ENCODE measurements at places on chromosomes 3 and 15.

- peak; percentile 25 for DNase-seq
Observed at GRCh38 chr3:112446343-112446742, 52.9 kb downstream of the BTLA start.

DNA sequence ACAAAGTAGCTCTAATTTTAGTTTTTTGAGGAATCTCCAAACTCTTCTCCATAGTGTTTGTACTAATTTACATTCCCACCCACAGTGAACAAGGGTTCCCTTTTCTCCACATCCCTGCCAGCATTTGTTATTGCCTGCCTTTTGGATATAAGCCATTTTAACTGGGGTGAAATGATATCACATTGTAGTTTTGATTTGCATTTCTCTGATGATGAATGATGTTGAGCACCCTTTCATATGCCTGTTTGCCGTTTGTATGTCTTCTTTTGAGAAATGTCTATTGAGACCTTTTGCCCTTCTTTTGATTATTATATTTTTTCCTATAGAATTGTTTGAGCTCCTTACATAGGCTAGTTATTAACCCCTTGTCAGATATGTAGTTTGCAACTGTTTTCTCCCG, 239.9 kb upstream of the TPM1 start:
- no peak for DNase-seq

GRCh38 chr3:55797775-55798174, 310.7 kb upstream of the WNT5A start:
- DNase-seq, result no peak

DNA sequence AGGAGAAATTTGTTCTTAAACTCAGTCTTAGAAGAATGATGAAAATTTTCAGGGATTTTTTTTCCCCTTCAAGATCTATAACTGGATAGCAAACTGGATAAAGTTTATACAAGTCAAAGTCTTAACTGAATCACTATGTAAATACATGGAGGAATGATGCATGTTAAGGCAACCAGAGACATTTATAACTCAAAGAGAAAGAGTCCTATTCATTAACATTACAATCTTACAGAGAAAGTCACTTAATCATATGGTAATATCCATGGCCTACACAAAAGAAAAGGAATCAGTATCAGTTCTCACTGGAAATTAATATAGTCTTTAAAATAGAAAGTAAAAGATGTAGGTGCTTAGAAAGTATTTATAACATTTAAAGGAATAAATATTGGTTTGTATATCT, 869.1 kb downstream of the TBL1XR1 start:
- DNase-seq, result no peak

GRCh38 chr3:192410684-192410960, 316.7 kb downstream of the FGF12 start:
- no peak for DNase-seq

GRCh38 chr3:117297541-117297940, 588.0 kb downstream of the TUSC7 start:
- DNase-seq, result no peak

- no peak for DNase-seq
Observed at GRCh38 chr15:87561641-87562040, 694.9 kb downstream of the NTRK3 start.

DNA sequence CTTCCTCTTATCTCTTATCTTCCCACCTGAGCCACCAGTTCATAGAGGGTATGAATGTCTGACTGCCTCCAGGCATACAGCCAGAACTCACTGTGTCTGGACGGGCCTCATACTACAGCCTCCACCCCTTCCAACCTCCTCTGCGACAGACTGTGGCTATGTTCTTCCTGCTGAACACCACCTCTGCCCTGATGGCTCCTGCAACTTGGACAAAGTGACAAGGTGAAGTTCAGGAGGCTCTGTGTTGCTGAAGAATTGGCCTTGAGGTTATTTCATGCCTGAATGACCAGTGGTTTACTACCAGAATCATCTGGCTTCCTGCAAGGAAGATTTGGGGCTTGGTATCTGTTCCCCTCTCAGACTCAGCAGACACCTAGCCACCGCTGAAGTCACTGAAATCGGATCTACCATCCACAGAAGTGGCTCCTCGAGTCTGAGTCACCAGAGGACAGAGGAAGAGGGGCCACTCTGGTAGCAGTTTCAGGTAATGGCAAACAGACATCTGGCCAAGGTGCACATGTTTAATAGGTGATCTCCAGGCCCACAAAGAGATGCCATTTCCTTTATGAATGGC, 14.2 kb upstream of the ULK3 start:
- DNase-seq, result no peak

Measured in skeletal muscle cell (primary cell).